ENCODE measurements at places on chromosomes 13 and 19.

DNA sequence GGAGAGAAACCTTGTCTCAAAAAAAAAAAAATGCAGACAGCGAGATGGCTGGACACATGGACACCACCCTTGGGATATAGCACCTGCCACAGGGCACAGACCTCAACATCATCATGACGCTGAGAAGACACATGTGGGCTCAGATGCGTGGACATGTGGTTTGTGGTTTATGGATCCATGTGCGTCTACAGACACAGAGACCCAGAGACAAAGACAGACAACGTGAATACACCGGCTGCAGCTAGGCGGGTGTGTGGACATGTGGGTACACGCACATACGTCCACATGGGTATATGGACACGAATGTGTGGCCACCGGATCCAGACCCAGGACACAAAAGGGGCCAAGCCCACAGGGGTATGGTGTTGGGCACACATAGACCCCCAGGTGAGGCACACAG lies 1.3 kb downstream of the TNFSF14 start:
- no peak for DNase-seq

DNA sequence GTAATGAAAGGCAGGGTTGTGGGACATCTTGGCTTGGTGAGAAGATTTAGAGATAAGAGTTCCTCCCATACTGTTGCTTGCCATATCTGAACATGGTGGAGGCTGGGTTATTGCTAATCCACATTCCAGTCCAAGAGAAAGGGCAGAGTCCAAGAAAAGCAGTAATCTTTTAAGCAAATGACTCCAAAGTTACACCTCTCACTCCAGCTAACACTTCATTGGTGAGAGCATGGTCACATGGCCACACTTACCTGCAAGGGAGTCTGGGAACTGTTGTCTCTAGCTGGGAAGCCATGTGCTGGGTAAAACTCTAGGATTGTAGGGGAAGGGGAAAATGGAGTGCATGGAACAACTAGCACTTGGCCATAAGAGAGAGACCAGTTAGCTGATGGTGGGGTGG lies 5.6 kb downstream of the C19orf81 start:
- no peak for DNase-seq

- DNase-seq: no peak
These were observed 12.4 kb upstream of the TMEM255B start for GRCh38 chr13:113746671-113747070.

- DNase-seq: no peak
These were observed 59.4 kb upstream of the FARP1 start for GRCh38 chr13:98083507-98083906.

GRCh38 chr19:38028913-38029510 lies 122.0 kb downstream of the SIPA1L3 start:
- DNase-seq: no peak

DNA sequence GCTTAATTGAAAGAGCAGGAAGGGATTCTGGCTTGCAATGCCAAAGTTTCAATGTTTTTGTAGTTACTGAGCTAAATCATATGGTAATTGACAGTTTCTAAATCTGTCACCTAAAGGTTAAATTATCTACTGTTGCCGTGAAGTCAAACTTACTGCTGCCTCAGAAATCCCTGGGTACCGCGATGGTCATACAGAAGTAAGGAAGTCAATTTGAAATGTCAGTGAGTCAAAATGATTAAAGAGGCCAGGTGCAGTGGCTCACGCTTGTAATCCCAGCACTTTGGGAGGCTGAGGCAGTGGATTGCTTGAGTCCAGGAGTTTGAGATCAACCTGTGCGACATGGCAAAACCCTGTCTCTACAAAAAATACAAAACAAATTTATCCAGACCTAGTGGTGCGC lies 48.8 kb upstream of the TPM4 start:
- no peak for DNase-seq

GRCh38 chr19:6417713-6418561 lies 6.7 kb downstream of the KHSRP start:
- no peak for DNase-seq

DNA sequence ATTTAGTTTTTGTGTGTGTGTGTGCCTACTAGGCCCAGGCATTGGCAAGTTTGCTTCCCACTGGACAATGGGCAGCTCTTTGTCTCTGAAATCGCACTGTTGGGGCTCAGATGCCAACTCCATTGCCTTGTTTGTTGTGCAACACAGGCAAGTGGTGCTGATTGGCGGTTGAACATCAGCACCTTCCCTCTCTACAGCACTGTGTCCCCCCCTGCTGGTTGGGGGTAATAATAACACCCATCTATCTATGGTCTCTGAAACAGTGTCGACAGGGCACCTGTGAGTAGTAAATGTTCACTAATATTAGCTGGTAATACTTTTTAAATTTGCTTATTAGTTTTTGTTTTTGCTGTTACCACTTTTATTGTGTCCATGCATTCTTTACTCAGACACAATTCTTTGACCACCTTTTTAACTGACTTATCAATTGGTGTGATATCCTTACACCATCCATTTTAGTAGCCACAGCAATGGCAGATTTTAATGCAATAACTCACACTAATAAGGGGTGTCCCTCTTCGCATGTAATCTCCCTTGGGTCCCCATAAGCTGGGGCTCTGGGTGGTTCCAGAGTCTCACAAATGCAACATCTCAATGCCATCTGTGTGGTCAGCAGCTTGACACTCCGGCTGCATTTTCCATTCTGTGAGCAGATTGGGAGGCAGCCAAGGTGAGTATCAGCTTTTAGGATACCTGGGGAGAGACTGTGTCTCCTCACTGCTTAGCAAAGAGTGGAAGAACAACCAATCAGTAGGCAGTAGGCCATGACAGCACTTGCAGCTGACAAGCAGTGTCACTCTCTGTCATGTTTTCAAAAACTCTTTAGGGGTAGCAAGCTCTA lies 47.7 kb upstream of the UQCRFS1 start:
- DNase-seq: no peak

DNA sequence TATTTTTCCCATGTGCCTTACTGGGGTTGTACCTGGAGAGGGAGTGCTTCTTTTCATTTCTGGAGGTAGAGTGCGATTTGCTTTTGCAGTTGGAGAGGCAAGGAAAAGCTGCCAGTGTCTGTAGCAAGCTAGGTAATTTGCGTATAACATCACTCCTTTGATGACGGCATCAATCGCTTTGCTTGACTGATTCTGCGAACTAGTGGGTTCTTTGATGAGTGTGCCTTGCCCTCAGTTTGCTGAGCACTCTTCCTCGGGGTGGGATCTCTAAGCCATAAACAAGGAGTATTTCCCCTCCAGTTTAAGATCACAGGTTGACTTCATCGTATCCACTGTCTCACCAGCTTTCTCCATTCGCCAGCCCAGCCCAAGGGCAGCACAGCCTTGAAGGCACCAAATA lies 344.5 kb downstream of the KCNRG start:
- DNase-seq: no peak

- DNase-seq: no peak
These were observed 143.2 kb downstream of the KATNAL1 start for GRCh38 chr13:30164146-30164545.
